ENCODE measurements at places on chromosomes 3 and 15.

GRCh38 chr3:3405131-3405530 is 225.6 kb upstream of the CRBN start:
- no peak for DNase-seq

DNA sequence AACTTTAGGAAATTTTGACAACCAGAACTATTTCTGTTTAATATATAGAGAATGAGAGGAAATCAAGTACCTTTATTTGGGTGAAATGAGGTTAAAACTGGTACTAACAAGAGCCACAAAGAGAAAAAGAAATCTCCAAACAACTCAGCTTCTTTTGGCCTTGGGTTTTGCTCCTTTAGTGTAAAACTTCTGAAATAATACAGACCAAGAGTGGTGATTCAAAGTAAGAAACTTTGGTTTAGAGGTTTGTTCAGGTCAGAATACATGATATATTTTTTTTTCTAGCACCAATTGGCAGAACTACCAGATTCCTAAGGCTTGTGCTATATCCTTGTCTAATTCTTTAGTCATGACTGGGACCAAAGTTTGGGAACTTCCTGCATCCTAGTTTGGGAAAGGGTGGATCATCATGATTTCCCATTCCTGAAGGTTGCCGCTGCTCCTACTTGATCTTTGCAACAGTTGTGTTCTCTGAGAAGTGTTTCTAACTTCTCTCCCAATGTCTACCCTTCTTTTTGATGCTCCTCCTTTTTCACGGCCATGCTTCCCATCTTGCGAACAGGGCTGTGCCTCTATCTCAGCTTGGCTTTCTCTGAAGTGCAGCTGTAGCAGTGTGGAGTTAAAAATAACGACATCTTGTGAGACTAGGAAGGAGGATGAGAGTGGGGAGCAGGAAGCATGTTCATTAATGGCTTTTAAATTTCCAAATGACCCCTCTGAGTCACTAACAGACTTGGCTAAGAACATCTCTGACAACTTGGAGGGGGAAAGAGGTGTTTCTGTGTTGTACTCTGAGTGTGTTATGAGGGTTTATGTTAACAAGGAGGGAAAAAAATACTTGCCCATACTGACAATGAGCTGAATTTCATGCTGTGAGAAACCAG is 87.7 kb downstream of the KCNAB1 start:
- DNase-seq: no peak

GRCh38 chr3:172201136-172201869 is 161.9 kb downstream of the FNDC3B start:
- no peak for DNase-seq

GRCh38 chr3:133466531-133467386 is 66.9 kb downstream of the BFSP2 start:
- DNase-seq: peak; percentile 6
